Stimulated activated CD4-positive, alpha-beta T cell treated with anti-CD3 and anti-CD28 coated beads, TNF-alpha, amount 100 ng/mL, for 1 hour (primary cell): ENCODE measurements at places on chromosomes 2 and 18.

GRCh38 chr2:39150890-39151497 is 30.1 kb upstream of the SOS1 start:
- DNase-seq, result no peak

DNA sequence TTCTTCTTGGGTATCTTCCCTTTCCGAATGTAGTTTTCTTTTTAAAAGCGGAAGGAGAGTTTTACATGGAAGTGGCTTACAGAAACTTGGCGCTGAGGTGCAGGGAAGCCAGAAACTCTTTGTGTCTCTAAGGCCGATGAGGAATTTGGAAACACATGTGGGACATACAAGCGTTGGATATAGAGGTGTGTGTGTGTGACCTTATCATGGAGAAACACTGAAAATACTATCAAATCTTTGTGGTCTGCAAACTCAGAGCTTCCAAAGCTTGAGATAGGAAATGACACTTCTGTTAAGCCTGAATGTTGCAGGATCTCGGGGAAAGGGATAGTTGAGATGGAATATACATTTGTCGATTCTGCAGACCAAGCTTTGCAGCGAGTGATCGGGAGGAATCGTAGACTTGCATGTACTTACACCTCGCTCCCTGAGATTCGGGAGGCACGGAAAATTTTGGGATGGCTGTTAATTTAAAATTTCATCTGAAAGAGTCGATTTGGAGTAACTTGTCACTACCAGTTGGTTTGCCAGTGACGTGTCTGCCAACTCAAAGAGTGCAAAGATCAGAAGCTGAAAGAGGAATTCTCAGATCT is 1.0 kb downstream of the NAB1 start:
- no peak for DNase-seq

- no peak for DNase-seq
Measured at GRCh38 chr2:152506843-152507242, 171.9 kb downstream of the FMNL2 start.

- DNase-seq, result no peak
Measured at GRCh38 chr2:223465793-223466192, 136.4 kb downstream of the SCG2 start.

DNA sequence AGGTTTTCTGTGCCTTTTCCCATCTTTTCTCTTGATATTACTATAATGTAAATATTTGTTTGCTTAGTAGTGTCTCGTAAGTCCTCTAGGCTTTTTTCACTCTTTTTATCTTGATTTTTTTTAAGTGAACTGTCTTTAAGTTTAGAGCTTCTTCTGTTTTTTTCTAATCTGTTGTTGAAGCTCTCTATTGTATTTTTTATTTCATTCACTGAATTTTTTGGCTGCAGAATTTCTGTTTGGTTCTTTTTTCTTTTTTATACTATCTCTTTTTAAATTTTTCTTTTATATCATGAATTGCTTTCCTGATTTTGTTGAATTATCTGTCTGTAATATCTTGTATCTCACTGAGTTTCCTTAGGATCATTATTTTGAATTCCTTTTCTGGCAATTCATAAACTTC is 331.8 kb upstream of the RBMS1 start:
- no peak for DNase-seq

- DNase-seq, result no peak
Measured at GRCh38 chr2:190344276-190344827, 963 bp downstream of the INPP1 start.

DNA sequence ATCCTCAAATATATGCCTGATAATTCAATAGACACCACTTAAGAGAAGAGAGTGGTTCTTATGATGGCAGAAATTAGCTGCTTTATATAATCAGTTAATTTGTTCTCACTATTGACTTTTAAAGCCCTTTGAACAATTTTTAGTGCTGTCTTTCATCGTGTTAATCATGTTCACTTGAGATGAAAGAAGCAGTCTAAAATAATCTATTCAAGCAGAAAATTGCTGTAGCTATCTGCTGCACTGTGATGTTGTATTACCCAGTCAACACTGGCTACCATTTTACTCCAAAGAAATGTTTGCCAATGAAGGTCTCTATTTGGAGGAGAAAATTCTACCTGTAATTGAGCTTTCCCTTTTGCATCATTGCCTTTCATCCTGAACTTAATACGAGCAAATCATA is 459.8 kb upstream of the FSIP2 start:
- no peak for DNase-seq

DNA sequence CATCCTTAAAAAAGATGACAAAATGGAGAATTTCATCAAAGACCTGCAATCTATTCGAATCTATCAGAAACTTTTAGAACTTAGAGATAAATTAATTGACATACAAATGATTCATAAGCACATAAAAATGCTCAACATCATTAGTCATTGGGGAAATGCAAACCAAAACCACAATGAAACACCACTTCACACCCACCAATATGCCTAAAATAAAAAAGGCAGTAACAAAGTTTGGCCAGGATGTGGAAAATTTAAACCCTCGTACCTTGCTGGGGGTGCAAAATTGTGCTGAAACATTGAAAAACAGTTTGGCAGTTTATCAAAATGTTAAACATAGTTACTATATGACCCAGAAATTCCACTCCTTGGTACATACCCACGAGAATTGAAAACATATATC is 11.5 kb upstream of the EIF2AK3 start:
- DNase-seq, result no peak

GRCh38 chr2:197263077-197263476 is 47.5 kb downstream of the ANKRD44 start:
- no peak for DNase-seq

DNA sequence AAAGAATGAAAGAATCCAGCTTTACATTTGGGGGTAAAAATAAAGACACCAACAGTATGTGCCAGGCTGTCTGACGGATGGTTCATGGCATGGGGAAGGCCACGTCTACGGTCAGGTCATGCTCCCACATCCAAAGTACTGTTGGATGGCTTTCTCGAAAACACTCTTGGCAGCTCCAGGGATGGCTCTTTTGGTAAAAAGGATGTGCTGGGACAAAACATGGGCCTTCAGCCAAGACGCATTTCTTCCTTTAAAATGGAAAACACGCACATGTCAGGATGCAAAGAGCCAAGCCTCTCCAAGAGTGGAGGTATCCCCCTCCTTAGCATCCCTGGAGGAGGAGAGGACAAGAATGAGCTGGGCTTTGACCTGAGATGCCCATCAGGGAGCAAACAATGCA is 376.5 kb upstream of the KLHL29 start:
- DNase-seq, result no peak

- peak; percentile 32 for DNase-seq
Measured at GRCh38 chr2:113370478-113371091, 66.9 kb upstream of the ZNG1B start.

DNA sequence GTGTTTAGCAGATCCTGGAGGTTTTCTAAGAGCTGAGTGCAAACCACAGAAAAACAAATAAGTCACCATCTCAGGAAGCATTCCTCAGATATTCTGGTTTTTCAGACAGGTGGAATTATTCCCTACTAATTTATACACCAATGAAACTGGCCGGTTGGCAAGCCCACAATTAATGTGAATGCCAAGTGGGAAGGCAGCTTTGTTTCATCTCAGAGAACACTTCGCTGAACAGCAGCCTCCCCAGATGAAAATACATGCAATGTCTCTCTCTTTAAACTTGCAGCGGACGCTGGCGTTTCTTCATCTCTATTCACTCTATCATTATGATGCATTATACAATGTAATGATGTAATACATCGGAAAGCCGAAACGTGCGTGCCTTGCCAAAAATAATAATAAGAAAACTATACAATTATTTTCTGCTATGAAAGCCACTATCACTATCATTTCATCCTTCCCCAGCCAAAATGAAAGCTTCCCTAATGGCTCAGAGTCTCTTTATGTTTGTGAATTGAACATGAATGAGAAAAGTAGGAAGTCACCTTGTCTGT is 649.4 kb downstream of the BCL11A start:
- DNase-seq, result no peak

GRCh38 chr18:32284284-32284683 is 94.4 kb downstream of the MEP1B start:
- no peak for DNase-seq

DNA sequence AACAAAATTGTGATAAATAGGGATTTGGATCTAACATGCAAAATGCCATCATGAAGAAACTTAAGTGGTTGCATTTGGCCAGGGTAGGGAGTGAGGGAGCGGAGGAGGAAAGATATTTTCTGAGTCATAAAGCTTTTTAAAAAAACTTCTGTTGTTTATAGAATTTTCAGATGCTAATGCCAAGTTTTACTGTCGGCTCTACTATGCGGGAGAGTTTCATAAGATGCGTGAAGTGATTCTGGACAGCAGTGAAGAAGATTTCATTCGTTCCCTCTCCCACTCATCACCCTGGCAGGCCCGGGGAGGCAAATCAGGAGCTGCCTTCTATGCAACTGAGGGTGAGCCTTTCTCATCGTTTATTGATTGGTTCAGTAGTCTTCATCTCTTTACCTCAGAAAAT is 56.0 kb upstream of the PTH2R start:
- DNase-seq, result no peak

DNA sequence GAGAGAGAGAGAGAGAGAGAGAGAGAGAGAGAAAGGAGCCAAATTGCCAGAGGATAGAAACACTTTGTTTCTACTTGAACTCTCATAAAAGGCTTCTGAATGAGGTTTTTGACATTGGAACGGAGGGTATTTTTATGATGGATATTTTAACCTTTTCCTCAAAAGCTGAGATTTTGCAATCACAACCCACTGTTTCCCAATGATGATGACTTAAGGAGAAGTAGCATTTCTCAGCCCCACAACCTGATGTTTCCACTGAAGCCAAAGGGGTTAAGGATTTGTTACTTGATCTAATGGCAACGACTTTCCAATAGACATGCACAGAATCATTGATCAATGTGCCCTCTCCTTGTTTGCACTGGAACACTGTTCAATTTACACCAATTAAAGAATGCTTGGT is 67.1 kb upstream of the POU3F3 start:
- no peak for DNase-seq

DNA sequence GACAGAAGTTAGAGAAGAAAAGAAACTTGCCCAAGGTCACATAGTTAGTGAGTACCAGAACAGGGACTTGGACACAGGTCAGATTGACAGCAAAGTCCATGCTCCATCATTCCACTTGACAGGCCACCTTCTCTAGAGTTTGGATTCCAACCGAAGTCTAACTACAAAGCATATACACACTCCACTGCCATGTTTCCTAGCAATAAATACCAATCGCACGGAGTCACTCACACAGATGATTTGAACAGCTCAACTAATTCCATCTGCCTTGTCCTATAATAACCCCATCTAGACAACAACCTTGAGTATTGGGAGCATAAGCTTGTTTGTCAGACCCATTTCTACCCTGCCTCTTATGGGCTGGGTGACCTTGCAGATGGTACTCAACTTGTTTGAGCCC is 334.6 kb upstream of the MGAT5 start:
- DNase-seq, result no peak

DNA sequence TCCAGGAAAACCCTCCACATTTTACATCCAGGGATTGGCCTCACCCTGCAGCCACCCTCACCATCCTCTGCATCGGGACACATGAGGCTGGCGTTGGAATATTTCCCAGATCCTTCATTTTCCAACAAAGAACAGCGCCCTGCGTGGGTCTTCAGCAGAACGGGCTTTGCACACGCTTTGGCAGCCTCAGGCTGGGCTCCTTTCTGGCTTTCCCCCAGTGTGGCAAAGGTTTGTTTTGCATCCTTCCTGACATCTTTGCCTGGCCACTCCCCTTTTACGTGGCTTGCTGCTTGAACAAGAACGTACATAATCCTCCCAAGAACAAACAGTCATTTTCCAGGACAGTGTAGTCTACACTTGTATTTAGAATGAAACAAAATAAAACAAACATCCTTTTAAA is 25.6 kb upstream of the GREB1 start:
- DNase-seq, result no peak

DNA sequence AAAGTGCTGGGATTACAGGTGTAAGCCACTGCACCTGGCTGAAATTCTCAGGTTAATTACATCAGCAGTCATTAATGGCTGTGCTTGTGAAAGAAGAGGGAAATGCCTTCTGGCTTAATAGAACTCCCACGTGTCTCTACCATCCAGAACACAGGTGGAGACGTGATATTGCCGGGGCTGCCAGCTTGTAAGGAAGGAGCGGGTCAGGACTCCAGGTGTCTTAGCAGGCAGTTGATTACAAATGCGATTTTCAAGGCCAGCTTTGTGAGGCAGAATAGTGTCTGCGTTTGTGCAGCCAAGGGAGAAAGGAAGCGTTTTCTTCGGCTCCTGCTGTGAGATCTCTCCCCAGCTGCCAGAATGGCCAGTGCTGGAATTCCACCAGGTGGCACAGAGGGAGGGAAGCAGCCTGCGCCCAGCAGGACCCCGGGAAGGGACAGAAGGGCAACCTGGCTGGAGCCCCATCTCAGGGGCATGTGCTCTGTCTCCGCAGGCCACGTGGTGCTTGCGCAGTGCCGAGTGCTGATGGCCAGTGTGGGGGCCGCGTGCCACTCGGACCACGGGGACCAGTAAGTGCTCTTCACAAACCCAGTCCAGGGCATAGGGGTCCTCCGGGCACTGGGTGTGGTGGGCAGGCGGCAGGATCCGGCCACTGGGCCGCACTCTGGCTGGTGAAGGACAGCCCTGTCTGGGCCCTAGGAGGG is 3.7 kb upstream of the ESPNL start:
- DNase-seq, result no peak

DNA sequence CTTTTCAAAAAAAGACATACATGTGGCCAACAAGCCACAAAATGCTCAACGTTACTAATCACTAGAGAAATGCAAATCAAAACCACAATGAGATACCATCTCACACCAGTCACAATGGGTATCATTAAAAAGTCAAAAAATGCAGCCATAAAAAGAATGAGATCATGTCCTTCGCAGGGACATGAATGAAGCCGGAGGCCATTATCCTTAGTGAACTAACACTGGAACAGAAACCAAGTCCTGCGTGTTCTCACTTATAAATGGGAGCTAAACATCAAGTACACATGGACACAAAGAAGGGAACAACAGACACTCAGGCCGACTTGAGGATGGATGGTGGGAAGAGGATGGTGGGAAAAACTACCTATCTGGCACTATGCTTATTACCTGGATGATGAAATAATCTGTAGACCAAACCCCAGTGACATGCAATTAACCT is 17.8 kb upstream of the ATL2 start:
- DNase-seq, result no peak

DNA sequence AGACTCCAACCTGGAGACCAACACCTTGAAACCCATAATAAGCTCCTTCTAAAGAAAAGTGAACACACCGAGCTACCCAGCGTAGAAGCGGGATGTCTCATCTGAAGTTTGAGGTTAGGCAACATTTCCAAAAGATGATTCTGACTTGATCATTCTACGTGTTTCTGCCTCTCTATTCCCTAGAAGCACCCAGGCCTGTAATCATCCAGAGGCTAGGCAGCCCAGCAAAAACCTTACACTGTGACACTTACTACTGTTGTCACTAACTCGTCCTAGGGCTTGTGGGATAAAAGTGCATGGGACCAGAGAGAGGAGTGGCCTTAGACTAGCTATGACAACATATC is 1.4 kb downstream of the ZBTB14 start:
- no peak for DNase-seq
